AG20443 (cell line): ENCODE measurements at places on chromosomes 6 and 20.

DNA sequence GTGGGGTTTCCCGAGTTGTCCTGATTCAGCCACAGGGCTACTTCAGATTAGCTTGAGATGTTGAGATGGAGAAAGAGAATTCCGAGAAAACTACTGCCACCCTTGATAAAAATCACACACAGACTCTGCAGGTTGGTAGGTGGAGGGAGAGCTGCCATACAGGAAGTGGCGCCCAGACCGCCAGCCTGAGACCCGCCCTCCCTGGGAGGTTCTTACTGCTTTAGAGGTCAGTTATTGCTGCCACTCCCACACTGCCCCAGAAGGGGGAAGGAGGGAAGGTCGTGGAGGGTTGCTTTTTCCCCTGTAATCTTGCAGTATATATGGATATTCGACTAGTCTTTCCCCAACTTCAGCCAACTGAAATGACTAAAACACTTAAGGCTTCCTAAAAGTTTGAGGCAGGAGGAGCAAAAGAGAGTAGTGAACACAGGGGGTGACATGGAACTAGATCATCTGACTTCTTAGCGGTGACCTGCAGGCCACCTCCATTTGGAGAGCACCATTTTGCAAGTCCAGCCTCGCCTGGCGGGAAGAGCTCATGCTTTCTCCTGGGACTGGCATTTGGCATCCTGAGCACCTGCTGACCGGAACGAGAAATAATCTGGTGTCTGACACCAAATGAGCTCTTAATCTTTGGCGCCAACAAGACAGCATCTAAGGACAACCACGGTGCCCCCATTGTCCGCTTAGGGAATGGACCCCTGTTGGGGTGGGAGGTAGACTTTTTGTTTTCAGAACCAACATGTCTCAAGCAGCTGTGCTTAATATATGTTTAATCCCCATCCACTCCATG lies 35.7 kb upstream of the SLC22A1 start:
- DNase-seq, result no peak

- no peak for DNase-seq
These were observed 514 bp downstream of the STMND1 start for GRCh38 chr6:17102258-17102870.

- peak; percentile 70 for DNase-seq
These were observed 13.8 kb downstream of the SPTLC3 start for GRCh38 chr20:13022401-13023155.

DNA sequence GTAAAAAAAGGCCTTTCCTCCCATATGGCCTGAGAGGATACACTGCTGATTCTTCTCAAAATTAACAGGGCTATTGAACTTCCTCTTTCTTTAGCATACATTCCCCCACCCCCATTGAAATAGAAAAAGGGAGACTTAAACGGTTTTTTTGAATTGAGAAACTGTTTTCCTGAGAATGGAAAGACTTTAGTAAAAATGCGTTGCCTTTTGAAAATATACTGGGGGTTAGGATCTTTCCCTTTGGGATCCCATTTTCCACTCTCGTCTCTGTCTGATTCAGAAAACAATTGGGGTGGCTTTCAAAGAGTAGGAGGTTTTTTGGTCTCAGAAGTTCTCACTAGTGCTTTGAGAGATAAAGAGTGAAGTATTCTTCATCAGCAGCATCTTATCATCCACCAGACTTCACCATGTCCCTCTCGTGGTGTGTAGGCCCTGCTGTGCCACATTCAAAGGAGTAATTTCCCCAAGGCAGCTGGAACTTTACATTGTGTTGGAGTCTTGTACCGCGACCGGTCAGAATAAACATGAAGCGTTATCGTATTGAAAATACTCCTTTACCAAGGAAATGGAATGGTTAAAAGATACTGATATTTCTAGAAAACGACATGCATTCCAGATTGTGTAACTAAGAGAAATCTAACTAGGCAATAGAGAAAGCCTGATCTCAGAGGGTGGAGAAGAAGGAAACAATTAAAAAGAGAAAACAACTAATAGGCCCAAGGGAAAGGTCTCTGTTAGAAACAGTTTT lies 10.6 kb downstream of the MYB start:
- DNase-seq, result no peak

DNA sequence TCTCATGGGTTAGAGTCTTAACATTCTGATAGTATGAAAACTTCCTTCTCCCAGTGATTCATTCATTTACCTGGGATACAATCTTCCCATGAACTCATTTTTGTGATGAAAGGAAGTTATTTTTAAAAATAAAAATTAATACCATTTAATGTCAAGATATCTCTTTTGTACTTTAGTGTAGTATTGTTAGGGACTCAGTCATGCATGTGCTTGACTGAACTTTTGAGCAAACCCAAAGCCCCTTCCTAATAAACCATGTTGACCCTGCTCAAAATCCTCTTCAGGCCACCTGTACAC lies 52.4 kb downstream of the RNF217 start:
- no peak for DNase-seq

- no peak for DNase-seq
These were observed 29.1 kb upstream of the TMEM14A start for GRCh38 chr6:52641826-52642225.

DNA sequence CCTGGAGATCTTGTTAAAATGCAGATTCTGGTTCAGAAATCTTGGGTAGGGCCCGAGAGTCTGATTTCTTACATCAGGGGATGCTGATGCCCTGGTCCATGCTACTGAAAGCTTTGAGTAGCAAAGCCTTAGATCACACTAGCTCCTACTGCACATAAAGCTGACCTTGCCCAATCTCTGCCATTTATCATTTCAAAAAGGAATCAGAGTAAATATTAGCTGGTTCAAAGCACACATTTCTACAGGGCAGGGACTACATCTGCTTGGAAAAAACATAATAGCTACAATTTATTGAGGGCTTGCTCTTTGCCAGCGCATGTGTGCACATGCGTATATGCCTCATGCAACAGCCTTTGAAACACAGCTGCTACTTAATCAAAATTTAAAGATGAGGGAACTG lies 440.4 kb upstream of the ARID1B start:
- DNase-seq, result no peak

DNA sequence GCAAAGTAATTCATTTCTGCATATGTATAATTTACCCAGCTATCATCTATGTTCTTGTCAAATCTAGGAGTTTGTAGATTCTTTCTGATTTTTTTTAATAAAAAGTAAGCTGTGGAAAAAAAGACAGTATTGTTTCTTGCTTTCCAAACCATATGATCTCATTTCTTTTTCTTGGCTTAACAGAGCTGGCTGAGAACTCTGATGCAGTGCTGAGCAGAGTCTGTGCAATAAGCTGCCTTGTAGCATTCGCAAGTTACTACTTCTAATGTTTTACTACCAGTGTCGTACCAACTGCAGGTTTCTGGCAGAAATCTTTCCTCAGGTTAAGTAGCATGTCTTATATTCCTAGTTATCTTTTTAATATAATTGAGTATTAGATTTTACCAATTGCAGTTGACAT lies 15.6 kb downstream of the RRBP1 start:
- peak; percentile 52 for DNase-seq

DNA sequence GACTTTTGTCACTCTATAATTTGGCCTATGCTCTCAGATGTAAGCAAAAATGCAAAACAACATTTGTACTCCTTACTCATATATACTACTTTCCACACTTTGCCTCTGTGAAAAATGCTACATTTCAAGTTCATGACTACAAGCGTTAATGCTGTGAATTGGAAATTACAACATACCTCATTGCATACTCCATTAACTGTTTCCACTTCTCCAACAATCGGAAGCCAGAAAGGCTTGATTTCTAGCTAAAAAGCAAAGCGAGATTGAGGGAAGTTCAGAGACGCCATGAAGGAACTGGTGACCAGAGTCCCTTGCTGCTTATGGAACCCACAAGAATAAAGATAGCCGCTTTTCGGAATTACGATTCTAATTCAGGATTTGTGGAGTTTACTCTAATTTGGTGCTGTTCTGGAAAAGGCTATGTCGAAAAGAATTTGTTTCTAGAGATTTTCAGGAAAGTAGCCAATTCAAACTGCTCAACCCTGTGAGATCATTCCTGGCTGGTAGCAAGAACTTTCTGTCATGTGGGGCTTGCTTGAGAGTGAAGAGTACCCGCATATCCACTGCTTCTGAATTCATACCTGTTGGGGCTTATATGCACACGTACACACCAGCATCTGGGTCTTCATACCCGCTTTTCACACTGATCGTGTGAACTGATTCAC lies 98.0 kb upstream of the CITED2 start:
- DNase-seq, result peak; percentile 70

DNA sequence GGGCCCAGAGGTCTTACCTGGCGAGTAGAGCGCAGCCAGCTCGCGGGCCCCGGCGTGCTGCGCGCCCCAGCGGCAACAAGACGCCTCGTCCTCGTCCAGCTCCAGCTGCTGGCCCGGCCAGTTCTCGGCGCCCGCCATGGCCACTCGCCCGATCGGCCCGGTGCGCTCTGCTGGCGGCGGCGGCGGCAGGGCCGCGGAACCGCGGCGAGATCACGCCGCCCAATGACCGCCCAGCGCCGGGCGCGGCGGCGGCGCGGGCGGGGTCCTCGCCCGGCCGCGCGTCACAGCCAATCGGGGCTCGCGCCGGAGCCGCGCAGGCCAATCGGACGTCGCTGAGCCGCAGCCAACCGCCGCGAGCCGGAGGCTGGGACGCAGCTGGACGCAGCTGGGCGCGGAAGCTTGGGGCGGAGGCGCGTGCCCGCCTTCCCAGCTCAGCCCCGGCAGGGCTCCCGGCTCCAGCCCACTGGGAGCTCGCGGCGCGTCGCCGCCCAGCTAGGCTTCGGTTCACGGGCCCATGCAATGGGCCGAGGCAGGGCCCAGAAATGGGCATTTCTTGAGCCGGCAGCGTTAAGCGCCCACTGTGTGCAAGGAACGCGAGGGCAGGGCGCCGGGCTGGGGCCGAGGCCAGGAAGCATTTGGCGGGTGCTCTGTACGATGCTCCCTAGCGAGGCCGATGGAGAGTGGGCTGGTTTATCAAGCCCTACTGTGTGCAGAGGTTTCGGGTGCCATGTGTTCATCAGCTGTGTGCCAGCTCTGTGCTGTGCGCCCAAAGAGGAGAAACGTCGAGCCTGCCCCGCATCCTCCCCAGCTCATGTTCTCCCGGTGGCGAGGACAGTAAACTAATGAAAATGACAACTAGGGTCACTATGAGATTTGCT lies at the start of gene PEDS1:
Gene PEDS1 (minus strand): TSS at position 224 of the 878 bp plus-strand sequence. CDS start 86 bp downstream, at position 138.
- DNase-seq, result peak; percentile 98

- DNase-seq, result no peak
These were observed 29.0 kb downstream of the CTCFL start for GRCh38 chr20:57495978-57496377.
